ENCODE measurements at places on chromosomes 2 and 18. TPM values are rescaled to one million over a fixed set of nuclear protein-coding genes. Genes with fewer than 3 reads are reported as not detected.

BBS5 gene
- total RNA-seq, result 14.7 TPM

RASGRP3 gene
- 2.0 TPM for total RNA-seq

MATN3 gene
- 2.5 TPM for total RNA-seq

RAPGEF4 gene
- total RNA-seq, result 8.3 TPM

ADCYAP1 gene
- total RNA-seq, result not detected

VSNL1 gene
- total RNA-seq, result 0.60 TPM

CLIP4 gene
- total RNA-seq, result 45.1 TPM

Measured in ovary (tissue), 10 donors.